HTR-8/SVneo (cell line): ENCODE measurements at places on chromosomes 12 and 14.

- DNase-seq: no peak
These were observed 19.3 kb downstream of the MMAB start for GRCh38 chr12:109553906-109554500.

DNA sequence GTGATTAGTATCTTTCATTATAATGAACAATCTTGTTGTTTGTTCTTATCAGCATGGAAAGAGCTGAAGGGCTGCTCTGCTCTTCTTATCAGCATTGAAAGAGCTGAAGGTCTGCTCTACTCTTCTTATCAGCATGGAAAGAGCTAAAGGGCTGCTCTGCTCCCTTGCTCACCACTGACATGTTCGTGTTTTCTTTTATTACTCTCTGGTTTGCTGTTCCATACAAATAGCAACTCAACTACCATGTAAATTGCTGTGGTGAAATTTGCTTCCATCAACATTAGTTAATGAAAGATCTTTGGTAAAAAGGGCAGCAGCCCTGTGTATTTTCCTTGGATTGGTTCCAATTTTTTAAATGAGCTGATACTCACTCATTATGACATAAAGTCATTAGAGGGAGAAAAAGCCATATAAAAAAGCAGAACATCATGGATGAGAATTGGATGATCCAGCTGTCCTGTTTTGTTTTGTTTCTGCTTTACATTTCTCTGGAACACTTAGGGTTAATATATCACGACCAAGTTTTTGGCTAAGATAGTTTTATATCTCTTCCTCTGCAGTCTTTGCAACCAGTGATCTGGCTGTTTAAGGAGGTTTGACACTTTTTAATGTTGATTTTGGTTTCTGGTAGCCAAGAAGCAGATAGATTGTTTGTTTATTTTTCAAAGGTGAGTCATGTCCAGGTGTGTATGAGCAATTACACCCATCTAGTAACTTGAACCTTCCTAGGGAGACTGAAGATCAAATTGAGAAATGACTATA is 356.6 kb downstream of the CEP128 start:
- no peak for DNase-seq

GRCh38 chr12:96386794-96387193 is 13.4 kb downstream of the CDK17 start:
- no peak for DNase-seq

- DNase-seq: no peak
These were observed 313.1 kb downstream of the RAD51B start for GRCh38 chr14:68132563-68133121.

GRCh38 chr12:114680604-114681069 is 3.3 kb downstream of the TBX3 start:
- DNase-seq: no peak
